ENCODE measurements at places on chromosomes 4 and X. TPM values are rescaled to one million over a fixed set of nuclear protein-coding genes. Genes with fewer than 3 reads are reported as not detected.

DNA sequence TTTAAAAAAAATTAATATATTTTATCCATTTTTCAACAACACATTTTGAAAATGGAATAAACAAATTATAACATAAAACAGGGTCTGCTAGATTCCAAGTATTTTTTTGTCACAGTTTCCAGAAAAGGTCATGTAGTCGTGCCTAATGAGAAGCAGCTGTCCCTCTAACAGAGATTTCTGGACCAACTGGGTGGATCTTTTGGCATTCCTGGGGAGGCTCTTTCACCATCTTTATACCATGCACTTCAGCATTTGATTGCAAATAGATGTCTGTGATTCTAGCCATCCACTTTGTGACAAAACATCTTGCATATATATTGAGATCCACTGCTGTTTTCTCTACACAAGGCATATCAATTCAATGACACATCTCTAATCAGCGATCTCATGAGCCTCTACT, 210.7 kb upstream of the LDB2 start:
- no peak for DNase-seq

GRCh38 chrX:119398974-119399771, at the start of gene SLC25A43:
Gene SLC25A43 (plus strand): TSS chrX:119399336. CDS start chrX:119399404, 68 bp downstream.
- peak; percentile 16 for DNase-seq

- DNase-seq: no peak
Measured at GRCh38 chr4:82833696-82834313, 35.2 kb upstream of the SCD5 start.

DNA sequence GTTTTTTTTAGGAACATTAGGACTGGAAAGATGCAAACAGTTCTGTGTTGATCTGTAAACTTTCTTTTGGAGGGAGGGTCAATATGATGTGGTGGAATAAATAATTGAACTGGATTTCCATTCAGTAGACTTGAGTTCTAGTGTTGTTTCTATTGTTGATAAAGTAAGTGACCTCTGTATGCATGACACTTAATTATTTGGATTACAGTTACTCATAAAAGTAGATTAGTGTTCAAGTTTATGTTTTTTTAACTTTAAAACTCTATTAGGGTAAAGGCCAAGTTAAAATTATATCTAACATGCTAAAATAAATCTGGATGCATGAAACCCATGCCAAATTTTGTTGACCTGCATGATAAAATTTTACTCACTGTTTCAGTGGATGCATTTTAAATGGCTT, 85.4 kb upstream of the NR3C2 start:
- DNase-seq: no peak

GRCh38 chrX:8288590-8288989, 117.5 kb upstream of the VCX2 start:
- DNase-seq: no peak

- DNase-seq: peak; percentile 19
Measured at GRCh38 chr4:57854748-57855147, 744.6 kb upstream of the IGFBP7 start.

The GNPDA2 gene
- 19.5 TPM for polyA plus RNA-seq

The SPANXA1 gene
- polyA plus RNA-seq: not detected
